ENCODE measurements at places on chromosomes 2 and 18.
A peak's percentile ranks its signal among the peaks of the same experiment; 100 is the strongest.

DNA sequence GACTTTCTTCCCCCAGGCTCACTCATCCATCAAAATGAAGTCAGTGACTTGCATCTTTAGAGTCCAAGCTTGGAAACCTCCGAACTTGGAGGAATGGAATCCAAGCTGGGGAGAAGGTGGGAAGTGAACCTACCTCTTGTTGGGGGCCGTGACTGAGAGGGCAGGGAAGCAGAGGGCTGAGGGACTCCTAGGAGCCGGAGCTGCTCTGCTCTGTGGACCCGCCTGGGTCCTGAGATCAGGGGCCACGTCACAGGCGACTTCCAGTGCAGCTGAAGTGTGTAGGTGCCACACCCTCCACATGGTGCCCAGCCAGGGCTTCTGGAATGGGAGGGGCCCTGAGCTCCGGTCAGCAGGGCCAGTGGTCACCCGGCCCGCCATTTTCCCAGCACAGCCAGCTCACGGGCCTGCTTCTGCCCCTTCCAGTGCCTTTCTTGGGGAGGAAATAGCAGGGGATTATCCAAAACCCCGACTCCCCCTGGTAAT, 63.4 kb upstream of the OTOS start:
- DNase-seq: no peak

DNA sequence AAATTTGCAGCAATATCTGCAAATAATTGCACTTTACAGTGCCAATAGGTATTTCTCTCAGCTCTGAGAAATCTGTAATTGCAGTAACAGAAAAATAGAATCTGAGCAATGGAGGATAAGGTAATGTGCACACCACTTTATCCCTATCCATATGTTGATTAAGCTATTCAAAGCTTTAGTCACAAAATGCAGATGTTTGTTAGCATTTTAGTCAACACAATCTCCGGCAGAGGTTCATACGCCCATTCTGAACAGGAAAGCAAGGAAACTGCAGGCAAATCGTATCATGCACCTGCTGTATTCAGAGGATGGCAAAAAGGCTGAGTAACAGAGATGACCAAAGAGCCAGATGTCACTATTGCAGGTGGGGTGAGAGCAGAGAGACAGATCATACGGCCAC, 566.2 kb upstream of the CDH2 start:
- no peak for DNase-seq

DNA sequence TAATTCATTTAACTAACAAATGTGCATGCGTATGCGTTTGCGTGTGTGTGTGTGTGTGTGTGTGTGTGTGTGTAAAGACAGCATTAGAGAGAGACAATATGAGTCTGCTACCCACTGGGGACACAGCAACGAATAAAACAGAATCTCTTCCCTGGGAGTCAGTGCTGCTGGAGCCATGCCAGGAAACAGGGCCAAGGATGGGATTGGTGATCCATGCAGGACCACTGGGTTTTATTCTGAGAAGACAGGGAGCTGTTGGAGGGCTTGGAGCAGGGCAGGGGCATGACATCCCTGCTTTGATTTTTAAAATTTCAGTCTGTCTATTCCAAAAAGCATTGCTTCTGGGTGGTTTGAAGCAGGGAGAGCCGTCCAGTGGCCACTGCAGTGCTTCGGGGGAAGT, 62.9 kb downstream of the PDCL3 start:
- no peak for DNase-seq

DNA sequence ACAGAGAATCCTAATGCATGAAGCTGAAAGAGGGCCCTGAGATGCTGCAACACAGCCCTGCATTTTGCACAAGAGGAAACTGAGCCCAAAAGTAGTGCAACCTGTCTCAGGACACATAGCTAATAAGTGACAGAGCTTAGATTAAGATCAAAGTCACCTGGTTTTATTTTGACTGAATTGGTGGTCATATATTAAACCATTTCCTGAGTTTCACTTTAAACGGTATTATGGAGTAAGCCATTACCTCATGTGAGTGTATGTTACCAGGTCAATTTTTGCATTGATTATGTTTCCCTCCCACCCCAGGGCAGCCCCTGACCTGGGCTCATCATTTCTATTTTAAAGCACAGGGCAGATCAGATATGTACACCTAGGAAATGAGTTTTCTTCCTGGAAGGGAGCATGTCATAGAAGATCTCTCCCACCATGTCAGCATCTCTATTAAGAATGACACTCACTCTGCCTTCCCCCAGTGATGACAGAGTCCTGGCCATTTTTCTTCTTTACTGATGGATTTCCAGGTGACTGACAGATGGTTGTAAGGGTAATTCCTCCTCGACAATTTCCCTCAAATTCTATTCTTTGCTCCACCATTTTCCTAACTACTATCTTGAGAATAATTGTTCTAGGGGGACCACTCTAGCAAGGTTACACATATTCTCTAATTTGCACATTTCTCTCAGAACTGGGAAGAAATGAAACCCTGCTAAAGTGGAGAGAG, 441.3 kb upstream of the SLC14A2 start:
- no peak for DNase-seq

DNA sequence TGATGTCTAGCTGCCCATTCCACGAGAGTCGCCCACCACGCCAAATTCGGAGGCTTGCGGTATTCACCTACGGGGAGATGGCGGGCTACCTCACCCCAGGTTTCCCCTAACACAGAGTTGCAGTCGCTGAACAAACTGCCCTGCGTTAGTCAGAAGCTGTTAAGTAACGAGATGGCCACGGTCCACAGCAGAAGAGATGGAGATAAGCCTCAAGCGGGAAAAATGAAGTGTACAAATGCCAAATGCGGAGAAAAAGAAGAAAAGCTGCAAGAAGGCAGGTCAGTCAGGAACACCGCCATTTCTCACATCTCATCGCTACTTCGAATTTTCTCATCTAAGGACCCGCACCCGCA, 425 bp downstream of the ASB3 start:
- DNase-seq: no peak

DNA sequence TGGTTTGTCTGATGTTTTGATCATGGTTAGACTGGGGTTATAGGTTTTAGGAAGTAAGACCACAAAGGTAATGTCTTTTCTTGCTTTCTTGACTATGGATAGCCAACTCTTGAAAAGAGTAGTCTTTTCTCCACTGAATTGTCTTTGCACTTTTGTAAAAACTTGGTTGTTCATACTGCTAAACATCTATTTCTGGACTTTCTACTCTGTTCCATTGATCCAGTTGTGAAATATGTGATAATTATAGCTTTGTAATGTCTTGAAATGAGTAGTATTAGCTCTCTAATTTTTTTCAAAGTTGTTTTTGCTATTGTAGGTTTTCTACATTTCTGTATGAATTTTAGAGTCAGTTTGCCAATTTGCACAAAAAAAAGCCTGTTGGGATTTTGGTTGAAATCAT, 13.1 kb upstream of the UGT1A9 start:
- no peak for DNase-seq

- no peak for DNase-seq
These were observed 181.0 kb downstream of the ERBB4 start for GRCh38 chr2:212357606-212358005.

- peak; percentile 96 for DNase-seq
These were observed 118.9 kb downstream of the PXDN start for GRCh38 chr2:1625281-1626001.

- no peak for DNase-seq
These were observed 128.5 kb downstream of the STK39 start for GRCh38 chr2:168118733-168119514.

- no peak for DNase-seq
These were observed 47.0 kb upstream of the PLEKHM3 start for GRCh38 chr2:208072250-208072892.

- DNase-seq: no peak
These were observed 74.9 kb upstream of the DOCK10 start for GRCh38 chr2:225117051-225117716.

- DNase-seq: no peak
These were observed 53.5 kb upstream of the ITGB6 start for GRCh38 chr2:160253440-160254188.

DNA sequence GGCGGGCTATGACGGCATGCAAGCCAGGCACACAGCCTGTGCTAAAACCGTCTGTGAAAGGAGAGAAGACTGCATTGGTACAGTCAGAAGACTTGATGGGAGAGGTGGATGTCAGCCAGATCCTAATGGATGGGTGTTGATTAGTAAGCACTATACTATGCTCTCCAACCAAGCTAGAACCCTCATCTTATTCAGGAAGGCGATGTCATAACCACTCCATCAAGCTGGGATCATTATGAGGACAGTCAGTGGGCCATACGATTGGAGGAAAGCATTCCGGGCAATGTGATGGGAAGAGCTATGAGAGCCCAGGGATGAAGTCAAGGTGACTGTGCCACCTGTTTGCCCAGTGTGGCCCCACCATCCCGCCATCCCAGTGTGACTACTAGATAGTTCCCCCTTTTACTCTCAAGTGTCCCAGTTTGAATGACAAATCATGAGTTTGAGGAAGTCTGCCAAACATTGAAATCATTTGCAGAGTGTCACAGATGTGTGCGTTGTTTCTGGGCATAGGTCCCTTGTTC, 66.4 kb downstream of the MRPS9 start:
- no peak for DNase-seq

DNA sequence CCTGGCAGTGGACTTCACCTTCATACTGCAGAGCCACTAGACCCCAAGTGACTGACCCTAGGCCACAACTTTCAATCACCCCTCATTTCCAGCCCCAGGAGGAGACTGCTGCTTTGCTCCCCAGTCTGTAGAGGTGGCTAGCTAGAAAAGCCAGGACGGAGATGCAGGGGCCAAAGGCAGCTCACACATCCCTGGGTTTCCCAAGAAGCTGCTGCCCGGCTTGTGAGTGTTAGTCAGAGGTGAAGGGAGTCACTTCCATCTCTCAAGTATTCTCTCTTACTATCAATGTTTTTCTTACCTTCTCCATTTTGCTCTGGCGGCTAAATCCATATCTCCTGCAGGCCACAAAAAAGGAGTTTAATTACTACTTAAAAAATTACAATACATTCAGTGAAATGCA, 36.2 kb downstream of the CCDC93 start:
- no peak for DNase-seq

DNA sequence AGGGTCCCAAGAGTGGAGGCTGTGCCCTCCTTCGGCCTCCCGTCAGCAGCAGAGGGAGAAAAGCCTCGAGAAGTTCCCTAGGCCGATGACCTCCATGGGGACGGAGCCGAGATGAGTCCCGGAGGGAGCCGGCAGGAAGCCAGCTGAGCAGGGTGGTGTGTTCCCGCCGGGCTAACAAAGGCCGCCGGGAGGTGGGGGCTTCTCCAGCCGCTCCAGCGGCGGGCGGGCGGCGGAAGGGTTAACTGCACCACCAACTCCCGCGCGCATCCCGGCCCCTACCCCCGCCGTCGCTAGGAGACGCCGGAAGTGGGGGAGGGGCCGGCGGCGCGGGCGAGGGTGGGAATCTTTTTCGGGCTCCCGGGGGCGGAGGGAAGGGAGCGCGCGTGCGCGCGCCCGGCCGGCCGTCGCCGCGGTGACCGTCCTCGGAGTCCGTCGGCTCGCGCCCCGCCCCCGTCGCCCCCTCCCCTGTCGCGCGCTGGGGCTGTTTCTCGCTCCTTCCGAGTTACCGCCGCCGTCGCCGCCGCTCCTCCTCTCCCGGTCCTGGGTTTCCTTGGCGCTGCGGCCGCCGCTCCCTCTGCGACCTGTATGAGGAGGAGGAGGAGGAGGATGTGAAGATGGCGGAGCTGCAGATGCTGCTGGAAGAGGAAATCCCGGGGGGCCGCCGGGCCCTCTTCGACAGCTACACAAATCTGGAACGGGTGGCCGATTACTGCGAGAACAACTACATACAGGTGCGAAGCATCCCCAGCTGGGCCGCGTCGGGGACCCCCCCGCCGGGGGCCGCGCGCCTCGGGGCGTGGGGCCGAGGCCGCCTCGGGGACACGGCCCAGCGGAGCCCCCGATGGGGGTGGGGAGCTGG, at the start of gene ABI2:
Gene ABI2 (plus strand): TSS at position 494 of the 859 bp plus-strand sequence. CDS start 121 bp downstream, at position 615.
- DNase-seq: peak; percentile 75

DNA sequence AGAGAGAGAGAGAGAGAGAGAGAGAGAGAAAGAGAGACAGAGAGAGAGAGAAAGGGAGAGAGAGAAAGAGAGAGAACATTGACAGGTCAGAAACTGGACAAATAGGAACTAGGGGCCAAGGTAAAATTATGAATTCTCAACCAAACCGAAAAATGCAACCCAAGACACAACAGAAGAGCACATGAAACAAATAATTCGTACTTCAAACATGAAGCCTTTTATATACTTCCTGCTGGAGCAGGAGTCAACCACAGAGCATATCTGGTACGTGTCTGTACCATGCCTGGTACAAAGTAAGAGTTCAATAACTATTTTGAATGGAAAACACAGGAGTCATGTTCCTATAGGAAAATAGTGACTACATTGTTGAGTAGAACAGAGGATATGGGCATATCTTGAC, 6.5 kb upstream of the VPS54 start:
- DNase-seq: no peak

- no peak for DNase-seq
These were observed 482.5 kb downstream of the NUP35 start for GRCh38 chr2:183606718-183607085.

- DNase-seq: no peak
These were observed 89.8 kb downstream of the LOXHD1 start for GRCh38 chr18:46567196-46567595.

- DNase-seq: no peak
These were observed 17.6 kb upstream of the POU3F3 start for GRCh38 chr2:104836265-104836664.

DNA sequence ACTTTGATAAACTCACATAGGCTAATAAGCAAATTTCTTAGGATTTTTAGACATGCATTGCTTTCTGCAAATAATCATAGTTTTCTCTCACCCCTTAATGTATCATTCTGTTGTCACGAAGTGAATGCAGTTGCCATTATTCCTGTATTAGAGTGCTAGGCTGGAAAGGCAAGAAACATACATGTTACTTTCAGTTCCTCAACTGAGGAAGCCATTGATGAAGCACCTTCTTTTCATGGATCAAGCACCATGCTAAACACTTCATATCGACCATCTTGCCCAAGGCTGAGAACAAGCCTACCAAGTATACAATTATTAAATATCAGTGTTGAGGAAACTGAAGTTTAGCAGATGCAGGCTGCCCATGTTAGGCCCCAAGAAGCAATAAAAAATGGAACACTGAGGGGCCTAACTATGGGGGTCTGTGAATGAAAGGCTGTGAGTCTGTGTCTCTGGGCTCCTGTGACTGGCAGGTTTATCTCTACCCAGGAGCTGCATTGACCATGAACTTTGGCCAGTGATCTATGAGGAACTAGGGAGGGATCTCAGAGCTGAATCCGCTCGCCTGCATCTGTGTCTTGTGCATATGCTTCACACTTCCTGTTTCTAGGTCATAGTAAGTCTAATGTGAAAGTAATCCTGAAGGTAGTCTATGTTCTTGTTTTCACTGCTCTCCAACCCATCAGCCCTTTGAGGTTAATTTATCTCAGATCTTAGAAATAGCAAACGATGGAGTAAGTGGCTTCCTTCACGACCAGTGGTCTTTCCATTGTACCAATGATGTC, 16.0 kb upstream of the TSPYL6 start:
- DNase-seq: no peak

GRCh38 chr2:23673830-23674679, 252.9 kb downstream of the ATAD2B start:
- no peak for DNase-seq

DNA sequence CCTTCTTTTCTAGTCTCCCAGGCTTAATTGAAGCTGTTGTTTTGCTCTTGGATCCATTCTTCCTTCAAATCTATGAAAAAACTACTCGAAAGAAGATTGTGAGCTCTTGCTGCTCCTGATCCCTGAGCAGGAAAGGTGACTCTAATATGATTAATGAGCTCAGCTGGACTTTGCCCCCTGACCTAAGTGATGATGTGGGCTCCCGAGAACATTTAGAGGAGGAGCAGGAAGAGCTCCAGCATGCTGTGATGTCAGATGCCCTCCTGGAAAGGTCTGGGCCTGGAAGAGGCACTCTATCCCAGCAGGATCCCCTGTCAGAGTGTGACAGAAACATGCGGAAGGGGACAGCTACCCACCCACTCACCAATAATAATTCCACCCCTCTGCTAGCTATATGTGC, 117.9 kb upstream of the PELI1 start:
- no peak for DNase-seq

GRCh38 chr18:60245096-60245495, 127.5 kb downstream of the MC4R start:
- no peak for DNase-seq

All from RWPE2 (cell line).